Hematopoietic multipotent progenitor cell (in vitro differentiated cells): ENCODE measurements at places on chromosomes 6 and 20.

DNA sequence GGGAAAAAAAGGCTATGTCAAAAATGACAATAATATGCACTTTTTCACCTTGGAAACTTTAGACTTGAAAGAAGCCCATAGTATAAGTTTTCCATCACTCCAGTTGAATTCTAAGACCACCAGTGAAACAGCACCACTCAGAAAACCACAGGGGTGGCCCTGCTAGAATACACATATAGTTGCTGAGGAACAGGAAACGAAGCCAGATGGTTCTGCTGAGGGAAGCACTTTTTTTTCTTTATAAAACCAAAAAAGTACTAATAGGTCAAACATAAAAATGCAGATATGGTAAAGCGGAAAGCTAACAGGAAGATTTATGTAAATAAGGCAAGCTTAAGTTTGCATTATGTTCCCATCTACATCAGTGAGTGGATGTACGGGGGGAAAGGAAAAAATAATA, 303.9 kb downstream of the FOXC1 start:
- peak; percentile 50 for DNase-seq

GRCh38 chr6:88290411-88290810, 124.3 kb upstream of the CNR1 start:
- no peak for DNase-seq

DNA sequence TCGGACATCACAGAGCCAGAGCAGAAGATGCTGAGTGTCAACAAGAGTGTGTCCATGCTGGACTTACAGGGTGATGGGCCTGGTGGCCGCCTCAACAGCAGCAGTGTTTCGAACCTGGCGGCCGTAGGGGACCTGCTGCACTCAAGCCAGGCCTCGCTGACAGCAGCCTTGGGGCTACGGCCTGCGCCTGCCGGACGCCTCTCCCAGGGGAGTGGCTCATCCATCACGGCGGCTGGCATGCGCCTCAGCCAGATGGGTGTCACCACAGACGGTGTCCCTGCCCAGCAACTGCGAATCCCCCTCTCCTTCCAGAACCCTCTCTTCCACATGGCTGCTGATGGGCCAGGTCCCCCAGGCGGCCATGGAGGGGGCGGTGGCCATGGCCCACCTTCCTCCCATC, 11.4 kb upstream of the ZBTB9 start:
- no peak for DNase-seq

DNA sequence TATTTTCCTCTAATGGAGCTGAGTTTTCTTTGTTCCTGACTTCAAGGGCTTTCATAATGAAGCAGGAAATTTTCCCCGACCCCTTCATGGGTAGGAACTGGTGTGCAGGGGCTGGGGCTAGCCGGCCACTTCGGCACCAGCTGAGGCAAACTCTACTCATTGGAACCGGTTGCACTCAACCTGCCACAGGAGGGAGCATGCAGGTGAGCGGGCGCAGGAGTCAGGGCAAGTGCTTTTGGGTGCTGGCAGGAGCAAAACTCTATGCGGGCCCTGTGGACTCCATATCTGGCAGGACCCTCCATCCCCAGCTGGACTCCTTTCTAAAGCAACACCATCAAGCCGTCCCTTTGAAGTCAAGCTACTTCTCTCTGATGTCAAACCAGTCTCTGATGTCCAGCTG, 244.2 kb downstream of the EPM2A start:
- DNase-seq, result no peak

DNA sequence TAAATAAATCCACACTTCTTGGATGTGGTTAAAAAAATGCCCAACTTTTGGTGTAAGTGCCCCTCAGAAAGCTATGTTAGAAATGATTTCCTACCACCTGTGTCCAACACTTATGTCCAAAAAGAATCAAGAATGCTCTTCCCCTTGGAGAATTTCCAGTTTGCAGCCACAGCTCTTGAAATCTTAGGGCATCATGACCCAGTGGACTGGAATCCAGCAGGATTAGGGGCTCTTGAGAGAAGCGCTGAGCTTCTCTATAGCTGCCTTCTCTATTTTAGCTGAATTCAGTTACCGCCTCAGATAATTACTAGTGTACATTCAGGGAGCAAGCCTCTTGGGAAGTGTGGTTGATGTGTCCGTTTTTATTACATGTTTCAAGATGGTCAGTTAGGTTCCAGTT, 2.5 kb downstream of the PHACTR1 start:
- no peak for DNase-seq

GRCh38 chr6:26048590-26048989, 38.6 kb upstream of the HFE start:
- DNase-seq, result no peak

DNA sequence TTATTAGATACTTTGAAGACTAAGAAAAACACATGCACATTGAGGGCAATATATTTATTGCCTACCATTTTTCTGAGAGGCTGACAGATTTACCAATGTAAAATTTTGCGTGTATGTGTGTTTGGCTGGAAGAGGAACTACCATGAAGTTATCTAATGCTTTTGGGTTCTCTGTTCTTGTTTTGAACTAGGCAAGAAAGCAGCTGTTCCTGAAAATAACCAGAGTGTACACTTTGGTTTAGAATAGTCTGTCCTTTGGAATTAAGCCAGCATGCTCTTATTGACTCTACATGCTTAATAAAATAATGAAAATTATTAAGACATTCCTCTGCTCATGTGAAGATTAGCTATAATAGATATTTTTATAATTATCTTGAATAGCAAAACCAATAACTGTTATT, 129.2 kb downstream of the MYB start:
- peak; percentile 51 for DNase-seq

DNA sequence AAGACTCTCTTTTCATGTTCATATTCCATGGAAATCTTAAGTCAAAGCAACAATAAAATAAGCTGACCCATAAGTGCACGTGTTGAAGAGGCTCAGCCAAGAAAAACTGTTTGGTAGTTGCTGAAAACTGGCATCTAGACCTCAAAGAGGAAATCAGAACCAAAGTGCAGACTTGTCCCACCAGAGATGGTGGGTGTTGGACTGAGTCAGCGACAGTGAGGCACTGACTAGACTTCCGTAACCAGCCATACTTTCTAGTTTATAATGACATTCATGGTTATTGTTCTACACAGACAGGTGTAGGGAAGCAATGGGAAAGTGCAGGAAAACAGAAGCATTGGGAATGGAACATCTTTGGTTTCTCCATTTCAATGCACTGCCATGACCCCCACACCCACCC, 175.7 kb upstream of the AGPAT4 start:
- no peak for DNase-seq

- DNase-seq, result no peak
These were observed 56.5 kb downstream of the EYA4 start for GRCh38 chr6:133297657-133298056.

DNA sequence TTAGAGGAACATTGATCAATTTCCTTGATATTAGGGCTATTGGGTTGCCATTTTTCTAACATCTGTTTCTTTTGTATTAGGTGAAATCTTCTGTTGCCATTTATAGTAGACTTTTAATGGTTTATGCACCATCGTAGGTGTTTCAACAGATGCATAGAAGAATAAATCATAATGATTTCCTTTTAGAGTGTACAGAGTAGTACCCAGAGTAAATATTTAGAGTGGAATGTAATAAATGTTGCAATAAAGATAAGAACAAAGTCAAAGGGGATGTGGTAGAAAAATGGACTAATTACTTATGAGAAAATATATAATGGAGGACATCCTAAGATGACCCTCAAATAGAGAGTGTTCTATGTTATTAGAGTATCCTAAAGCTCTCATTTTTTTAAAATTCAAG, 643.0 kb upstream of the CITED2 start:
- no peak for DNase-seq

DNA sequence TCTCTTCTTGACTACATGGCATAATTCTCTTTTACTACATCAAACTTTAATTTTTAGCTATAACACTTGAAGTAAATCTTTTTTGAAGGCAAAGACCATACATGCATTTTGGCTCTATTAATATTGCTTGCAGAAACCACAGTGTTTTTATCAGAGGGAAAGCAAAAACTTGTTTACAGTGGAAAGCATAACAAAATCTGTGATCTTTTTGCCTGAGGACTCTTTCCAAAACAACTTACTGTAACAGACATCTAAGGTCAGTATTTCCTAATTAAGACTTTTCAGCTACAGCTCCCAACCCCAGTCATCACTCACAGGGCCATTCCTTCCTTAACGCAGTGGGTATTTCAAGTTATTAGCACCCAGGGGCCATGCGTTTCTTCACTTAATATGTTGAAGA, 274.7 kb downstream of the CDKAL1 start:
- no peak for DNase-seq

- no peak for DNase-seq
These were observed 15.6 kb upstream of the SUMO4 start for GRCh38 chr6:149384464-149384863.

DNA sequence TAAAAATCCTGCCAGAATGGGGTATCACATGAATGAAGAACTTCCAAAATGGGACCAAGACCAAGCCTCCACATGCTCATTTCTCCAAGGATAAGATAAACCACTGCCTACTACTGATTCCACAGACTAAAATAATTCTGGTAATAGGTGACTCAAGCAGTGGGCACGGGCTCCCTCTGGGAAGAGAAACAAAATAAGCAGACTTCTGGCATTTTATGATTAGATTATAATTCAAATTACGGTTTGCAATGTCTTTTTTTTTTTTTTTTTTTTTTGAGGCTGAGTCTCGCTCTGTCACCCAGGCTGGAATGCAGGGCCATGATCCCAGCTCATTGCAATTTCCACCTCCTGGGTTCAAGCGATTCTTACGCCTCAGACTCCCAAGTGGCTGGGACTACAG, 16.0 kb downstream of the UQCC1 start:
- no peak for DNase-seq

GRCh38 chr6:12178521-12178920, 111.6 kb upstream of the EDN1 start:
- DNase-seq, result no peak

DNA sequence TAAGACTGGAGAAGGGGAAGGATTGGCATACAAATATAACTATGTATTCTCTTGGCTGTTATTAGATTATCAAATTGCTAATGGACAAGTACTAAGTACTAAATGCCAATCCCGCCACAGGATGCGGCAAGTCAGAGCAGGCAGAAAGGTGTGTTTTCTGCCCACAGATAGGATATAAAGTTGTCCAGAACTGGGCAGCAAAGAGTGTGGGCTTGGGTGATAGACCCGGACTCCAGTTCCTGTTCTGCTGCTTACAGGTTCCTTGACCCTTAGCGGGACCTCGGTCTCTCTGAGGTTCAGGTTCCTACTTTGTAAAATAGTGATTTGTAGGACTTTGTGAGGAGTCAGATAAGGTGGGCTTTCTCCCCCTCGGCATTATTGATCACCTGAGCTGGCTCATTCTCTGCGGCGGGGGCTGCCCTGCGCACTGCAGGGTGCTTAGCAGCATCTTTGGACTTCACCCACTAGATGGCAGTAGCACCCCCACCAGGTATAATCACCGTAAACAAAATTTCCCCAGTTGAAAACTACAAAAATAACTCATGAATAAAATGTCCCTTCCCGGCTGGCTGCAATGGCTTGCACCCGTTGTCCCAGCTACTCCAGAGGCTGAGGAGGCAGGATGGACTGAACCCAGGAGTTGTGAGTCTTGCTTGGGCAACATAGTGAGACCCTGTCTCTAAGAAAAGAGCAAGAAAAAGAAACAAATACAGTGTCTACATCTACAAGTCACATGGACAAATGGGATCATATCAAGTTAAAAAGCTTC, 193.1 kb downstream of the DOK5 start:
- DNase-seq, result no peak

- DNase-seq, result peak; percentile 86
These were observed 109.6 kb downstream of the RTN4IP1 start for GRCh38 chr6:106519460-106520394.

DNA sequence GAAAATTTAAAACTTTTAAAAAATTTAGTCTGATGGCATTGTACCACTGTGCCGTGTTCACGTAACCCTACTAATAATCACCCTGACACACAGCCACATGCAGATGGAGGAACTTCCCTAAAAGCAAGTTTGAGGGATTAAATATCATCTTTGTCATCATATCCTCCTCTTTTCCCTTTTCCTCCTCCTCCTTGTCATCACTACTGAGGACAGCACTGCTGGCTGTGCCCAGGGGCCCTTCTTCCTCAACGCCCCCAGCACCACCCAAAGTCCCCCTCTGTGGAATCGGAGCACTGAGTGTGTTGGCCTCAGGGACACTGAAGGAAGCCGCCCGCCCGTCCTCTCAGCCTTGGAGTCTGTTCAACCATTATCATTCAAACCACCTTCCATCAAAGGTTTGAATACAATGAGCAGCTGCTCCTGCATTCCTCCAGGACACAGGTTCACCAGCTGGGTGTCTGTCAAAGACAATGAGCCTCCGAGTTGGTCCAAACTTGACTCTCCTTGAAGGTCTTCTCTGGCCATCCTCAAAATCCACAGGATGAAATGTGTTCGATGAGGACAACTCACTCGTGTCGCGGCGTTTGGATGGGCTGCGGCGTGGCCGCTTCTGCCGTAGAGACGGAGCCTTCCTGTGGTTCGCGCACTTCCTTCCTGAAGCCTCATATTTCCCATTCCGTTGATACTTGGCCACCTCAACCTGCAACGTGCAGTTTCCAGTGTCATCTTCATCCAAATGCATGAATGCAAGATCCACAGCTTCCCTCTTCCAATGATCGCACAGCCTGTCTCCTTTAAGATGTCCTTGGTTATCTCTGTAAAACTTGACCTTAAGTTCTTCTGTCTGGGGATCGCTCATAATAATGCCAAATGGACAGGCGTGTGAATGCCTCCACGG, 23.3 kb downstream of the NQO2 start:
- DNase-seq, result no peak

GRCh38 chr20:61170496-61171320, 81.4 kb upstream of the CDH4 start:
- no peak for DNase-seq

DNA sequence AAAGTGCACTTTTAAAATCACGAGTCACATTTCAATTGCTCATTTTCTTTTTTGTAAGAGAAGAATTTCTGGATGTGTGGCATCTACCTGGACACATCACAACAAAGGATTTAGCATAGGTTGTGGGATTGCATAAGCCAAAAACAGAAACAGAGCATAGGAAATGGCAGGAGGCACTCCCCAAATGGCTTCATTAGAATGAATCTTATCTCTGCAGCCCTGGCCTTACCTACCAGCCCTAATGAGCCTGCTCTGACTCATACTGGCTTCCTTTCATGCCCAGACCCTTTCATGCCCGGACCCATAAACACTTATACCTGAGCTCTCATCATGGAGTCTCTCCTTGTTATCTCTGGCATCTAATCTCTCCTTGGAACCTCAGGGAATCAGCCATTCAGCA, 23.9 kb upstream of the SPTLC3 start:
- DNase-seq, result no peak

GRCh38 chr20:15794409-15794808, 778.8 kb downstream of the KIF16B start:
- no peak for DNase-seq

- no peak for DNase-seq
These were observed 41.9 kb upstream of the SRSF6 start for GRCh38 chr20:43415661-43416430.

DNA sequence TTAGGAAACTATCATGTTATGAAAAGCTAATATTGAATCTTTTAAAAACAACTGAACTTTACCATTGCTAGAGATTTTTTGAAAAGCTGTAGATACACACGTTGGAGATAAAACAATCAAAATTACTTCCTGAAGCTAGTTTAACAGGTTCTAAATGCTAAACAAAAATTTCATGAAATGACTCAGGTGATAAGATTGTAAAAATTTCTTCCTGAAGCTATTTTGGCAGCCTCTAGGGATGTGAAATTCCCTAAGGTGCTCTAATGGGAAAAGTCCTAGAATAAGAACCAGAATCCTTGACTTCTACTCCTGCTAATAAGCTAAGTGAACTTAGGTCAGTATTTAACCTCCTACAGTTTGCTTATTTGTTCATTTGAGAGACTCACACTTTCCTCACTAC, 8.5 kb downstream of the GCM2 start:
- no peak for DNase-seq

GRCh38 chr6:139982652-139983295, 608.3 kb upstream of the CITED2 start:
- no peak for DNase-seq
